ENCODE measurements at places on chromosomes 7 and 10. TPM values are rescaled to one million over a fixed set of nuclear protein-coding genes. Genes with fewer than 3 reads are reported as not detected.

The NPY4R gene
- total RNA-seq = not detected

The MXI1 gene
- 52.4 TPM for total RNA-seq

The HMX3 gene
- total RNA-seq = not detected

The GPNMB gene
- 177 TPM for total RNA-seq

The PWWP2B gene
- total RNA-seq = 14.1 TPM

The FAM20C gene
- total RNA-seq = 52.9 TPM

The OPN1SW gene
- not detected for total RNA-seq

The TMEM196 gene
- total RNA-seq = not detected

The AKR1C8 gene
- not detected for total RNA-seq

The ZNF736 gene
- 10.2 TPM for total RNA-seq

The NEUROG3 gene
- not detected for total RNA-seq

The C7orf57 gene
- not detected for total RNA-seq

The TRAPPC14 gene
- total RNA-seq = 5.6 TPM

The KAZALD1 gene
- 14.4 TPM for total RNA-seq

The COL17A1 gene
- total RNA-seq = under 0.01 TPM

The SLC26A5 gene
- not detected for total RNA-seq

The POLL gene
- 15.7 TPM for total RNA-seq

The THAP5 gene
- 23.4 TPM for total RNA-seq

The FOXI2 gene
- total RNA-seq = not detected

The PPP1R3C gene
- 94.5 TPM for total RNA-seq

The EFCAB10 gene
- not detected for total RNA-seq

The WDR86 gene
- total RNA-seq = 1.0 TPM

The ATP5F1C gene
- 170 TPM for total RNA-seq

The ABCB4 gene
- 0.26 TPM for total RNA-seq

The CFAP43 gene
- total RNA-seq = under 0.01 TPM

The ZNF438 gene
- total RNA-seq = 3.9 TPM

The SPRN gene
- total RNA-seq = under 0.01 TPM

The RPEL1 gene
- total RNA-seq = 0.17 TPM

The ADIRF gene
- total RNA-seq = 142 TPM

The LLCFC1 gene
- not detected for total RNA-seq

The FXYD4 gene
- total RNA-seq = not detected

The PRSS1 gene
- total RNA-seq = not detected

The ZCCHC24 gene
- total RNA-seq = 44.4 TPM

Data from fibroblast of lung (primary cell).